ENCODE measurements at places on chromosomes 6 and 20.

DNA sequence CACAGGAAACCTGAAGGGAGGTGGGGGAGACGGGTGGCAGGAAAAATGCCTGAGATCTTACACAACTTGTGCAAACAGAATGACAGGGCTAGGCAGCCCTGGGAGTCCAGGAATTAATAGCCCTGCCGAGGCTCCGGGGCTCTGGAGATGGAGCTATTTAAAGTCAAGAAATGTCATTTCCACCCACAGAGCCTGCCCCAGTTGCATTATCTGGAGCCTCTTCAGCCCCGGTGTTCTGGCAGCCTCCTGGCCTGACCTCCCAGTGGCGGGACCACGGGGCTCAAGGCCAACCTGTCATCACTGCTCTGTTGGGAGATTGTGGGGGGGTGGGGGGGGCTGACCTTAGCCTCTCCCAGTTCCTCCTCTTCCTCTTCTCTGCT, 28.5 kb upstream of the SCUBE3 start:
- peak; percentile 54 for DNase-seq

- no peak for DNase-seq
These were observed 2.3 kb upstream of the MAS1L start for GRCh38 chr6:29490055-29490454.

- DNase-seq: no peak
These were observed 654 bp downstream of the TBC1D7 start for GRCh38 chr6:13327691-13328075.

DNA sequence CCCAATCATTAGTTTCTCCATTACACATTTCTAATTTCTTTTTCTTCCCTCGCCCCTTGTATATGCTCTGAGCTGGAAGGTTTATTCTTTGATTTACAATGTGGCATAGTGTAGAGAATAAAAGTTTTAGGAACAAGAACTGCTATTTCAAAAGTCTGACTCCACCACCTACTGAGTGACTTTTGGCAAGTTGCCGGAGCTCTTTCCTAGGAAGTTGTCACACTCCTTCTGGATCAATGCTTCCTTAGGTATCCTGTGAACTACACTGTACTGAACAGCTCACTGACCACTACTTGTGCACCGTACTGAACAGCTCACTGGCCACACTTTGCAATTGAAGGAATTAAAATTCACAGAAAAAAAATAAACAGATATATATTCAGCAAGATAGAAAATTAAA, 458.2 kb downstream of the FRK start:
- DNase-seq: no peak

DNA sequence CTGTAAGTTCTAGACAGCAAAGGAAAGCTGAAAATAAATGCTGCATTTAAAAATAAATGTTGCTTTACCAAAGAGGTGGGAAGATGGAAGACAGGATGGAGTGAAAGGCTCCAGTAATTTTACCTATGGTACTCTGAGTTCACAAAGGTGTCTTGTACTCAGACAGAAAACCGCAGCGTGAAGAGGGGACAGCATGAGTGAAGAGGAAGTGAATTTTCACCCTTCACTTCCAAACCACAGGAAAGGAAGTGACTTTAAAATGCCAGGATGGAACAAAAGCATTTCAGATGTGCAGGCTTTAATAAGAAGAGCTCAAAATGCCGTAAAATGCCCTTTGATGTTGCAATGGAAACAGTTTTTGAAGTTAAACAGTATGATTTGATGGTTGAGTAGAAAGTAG, 91.2 kb upstream of the TINAG start:
- no peak for DNase-seq

DNA sequence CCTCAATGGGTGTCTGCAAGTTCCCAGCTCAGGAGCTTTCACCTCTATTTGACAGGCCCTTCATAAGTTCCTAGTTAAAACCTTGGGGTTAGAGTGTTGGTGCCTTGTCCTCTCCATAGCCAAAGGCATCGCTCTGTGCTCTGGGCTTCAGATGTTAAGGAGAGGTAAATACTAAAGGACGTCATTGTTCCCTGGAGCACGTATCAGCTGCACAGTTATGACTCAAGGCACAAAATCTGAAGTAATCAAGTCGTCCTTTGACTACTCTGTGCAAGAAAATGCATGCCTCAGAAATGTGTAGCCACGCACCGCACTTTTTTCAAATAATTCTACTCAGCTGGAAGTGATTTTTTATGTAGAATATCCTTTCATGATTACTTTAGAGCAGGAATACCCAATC, 240.8 kb upstream of the QKI start:
- no peak for DNase-seq

DNA sequence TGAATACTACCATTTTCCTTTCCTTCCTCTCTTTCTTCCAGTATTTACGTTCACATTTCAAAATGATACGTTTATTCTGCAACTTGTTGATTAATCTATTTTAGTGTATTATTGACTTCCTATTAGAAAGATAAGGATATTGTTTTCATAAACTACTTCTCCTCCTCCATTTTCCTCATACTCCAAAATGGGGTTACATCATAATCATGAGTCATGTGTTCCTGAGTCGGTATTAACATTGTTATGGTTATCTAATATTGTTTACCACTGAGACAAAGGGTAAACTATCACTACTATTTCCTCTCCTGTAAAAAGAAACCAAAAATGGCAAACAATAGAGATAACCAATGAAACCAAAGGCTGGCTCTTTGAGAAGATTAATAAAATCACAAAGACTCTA, 126.5 kb upstream of the CDYL start:
- DNase-seq: no peak

DNA sequence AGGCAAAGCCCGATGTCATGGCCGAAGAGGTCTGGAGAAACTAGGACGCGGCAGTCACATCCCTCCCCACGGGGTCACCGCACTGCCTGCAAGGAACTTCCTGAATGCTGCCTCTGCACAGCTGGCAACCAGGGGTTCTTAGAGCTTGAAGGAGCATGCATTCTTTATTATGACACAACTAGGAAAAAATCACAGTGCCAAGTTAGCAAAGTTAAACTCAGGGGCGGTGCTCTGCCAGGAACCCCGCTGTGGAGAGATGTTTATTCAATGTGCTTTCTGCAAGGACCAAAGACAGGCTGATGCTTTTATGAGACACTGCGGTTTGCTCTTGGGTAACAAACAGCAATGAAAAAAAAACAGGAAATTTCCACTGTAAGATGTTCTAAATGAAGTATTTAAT, 287.3 kb upstream of the FOXQ1 start:
- peak; percentile 96 for DNase-seq

- DNase-seq: no peak
These were observed 129.7 kb downstream of the SNX5 start for GRCh38 chr20:17838921-17839320.

GRCh38 chr6:105952772-105953690, 133.1 kb upstream of the PRDM1 start:
- no peak for DNase-seq

DNA sequence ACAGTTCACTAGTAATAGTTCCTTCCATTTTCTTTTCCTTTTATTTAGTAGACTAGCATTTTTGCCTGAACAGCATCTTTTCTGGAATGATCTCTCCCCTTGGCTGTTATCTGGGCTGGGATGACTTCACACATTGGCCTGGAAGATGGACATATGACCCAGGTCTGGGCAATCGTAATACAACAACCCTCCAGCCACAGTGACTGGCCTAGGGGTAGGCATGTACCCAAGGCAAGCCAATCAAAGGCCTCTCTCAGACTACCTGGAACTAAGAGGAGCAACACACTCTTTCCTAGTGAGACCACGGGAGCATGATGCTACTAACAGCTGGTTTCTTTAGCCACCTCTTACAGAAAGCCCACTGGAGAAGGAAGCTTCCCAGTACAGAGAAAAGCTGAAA, 252.2 kb downstream of the GMPR start:
- DNase-seq: no peak

DNA sequence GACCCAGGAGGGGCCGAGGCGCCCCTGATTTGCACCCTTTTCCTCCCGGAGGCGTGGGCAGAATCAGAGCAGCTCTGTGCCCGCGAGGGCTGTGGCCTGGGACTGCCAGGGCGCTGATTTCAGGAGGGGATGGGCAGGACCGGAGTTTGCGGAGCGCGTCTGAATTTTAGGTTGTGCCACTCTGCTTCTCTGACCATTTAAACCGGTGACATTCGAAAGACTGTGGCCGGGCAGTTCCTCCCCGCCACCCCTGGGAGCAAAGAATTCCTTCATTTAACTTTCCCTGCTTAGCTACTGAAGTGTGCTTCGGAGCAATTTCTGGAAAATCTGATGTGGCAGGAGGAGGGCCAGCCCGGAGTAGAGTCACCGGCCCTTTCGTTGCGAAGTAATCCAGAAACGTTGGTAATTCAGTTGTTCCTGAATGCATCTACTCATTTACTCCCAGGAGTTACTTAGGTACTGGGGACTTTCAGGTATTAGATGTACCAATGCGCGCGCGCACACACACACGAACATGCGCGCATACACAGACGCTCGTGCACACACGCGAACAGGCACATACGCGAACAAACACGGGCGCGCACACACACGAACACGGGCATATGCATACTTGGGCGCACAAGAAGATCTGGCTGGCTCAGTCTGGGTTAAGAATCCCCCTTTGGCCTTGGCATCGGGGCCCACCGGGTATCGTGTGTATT, 568 bp downstream of the CCDC170 start:
- no peak for DNase-seq

DNA sequence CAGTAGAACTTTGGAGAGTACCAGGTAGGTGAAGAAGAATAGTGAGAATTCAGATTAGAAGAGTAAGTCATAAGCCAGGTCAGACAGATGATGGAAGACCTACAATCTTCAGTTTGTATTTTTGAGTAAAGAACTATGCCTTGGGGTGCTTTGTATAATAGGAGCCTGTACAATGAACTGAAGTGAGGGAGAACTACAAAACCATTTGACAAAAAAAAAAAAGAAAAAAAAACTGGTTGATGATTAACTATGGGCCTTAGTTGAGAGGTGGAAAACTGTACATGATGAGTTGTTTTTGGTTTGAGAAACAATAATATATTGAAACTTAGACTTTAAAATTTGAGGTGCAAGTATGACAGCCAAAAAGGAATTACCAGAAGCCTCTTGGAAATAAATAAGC, 25.7 kb downstream of the VTA1 start:
- DNase-seq: no peak

- peak; percentile 57 for DNase-seq
These were observed 1.0 kb downstream of the PXDC1 start for GRCh38 chr6:3750317-3751076.

GRCh38 chr6:39561536-39562266, 163.5 kb downstream of the KIF6 start:
- DNase-seq: peak; percentile 15

DNA sequence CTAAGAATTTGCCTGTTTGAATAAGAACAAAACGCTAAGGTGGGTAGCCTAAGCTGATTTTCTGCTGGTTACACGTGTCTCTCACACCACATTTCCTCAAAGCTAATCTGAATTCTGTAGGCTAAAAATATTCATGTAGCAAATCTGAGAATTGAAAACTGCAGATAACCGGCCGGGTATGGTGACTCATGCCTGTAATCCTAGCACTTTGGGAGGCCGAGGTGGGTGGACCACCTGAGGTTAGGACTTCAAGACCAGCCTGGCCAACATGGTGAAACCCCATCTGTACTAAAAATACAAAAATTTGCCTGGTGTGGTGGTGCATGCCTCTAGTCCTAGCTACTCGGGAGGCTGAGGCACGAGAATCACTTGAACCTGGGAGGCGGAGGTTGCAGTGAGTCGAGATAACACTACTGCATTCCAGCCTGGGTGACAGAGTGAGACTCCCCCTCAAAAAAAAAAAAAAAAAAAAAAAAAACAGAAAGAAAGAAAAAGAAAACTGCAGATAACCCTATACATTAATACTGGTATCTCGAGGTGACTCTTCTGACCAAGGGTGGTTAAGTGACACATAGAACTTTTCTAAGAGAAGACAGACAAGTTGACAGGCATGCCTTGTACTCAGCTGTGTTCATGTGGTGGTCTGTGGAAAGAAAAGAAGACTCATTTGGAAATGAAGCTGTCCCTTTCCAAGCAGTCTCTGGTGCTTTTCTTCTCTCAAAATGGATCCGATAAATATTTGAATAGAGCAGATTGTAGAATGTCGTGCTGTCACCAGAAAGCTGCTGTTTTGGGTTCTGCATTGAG, 24.7 kb upstream of the ASXL1 start:
- DNase-seq: no peak

GRCh38 chr6:68368845-68369244, 266.2 kb upstream of the ADGRB3 start:
- no peak for DNase-seq

DNA sequence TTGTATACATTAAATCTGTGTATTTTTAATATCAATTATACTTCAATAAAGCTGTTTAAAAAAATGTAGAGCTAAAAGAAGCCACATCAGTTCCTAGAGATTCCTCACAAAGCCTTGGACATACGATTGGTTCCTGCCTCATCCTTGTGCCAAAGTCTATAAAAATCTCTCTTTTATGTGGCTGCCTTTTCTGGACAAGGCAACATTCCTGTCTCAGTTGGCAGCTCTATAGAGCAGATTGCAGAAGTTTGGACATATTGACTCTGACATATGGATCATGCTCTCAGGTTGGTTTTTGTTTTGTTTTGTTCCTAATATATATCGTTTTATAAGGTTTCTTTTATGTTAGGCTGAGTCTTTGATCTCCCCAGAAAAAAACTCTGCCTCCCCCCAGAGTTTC, 148.9 kb downstream of the MAFB start:
- no peak for DNase-seq

DNA sequence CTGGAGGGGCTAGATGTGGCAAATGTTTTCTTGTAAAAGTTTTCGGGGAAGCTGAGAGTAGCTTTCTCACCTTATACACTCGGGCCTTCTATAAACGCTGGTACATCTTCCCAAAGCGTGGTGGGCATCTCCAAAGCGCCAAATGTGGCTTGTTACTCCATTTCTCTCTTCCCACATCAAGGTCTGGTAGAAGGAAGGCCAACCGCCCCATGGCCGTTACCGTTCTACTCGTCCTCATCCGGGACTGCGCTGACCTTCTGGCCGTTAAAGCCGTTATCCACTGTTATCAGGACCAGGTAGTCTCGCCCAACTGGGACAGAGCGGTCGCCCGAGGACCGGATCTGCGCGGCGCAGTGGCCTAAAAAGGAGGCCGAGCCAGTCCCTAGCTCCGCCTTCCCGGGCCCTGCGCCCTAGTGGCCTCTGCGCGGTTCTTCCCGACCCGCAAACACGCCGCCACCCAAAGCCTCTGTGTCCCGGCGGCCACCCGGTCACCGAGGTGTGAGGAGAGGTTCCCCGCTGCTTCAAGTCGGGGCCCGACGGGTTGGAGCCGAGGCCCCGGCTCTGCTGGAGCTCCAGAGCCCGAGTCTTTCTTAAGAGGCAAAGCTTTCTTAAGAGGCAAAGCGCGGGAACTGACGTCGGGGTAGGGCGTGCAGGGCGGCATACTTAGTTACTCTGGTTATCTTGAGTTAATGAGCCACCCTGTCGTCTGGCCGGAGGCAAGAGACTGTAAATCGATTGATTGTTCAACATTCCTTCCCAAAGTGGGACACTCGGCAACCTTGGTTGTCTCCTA, 90.5 kb downstream of the GPX5 start:
- DNase-seq: no peak

DNA sequence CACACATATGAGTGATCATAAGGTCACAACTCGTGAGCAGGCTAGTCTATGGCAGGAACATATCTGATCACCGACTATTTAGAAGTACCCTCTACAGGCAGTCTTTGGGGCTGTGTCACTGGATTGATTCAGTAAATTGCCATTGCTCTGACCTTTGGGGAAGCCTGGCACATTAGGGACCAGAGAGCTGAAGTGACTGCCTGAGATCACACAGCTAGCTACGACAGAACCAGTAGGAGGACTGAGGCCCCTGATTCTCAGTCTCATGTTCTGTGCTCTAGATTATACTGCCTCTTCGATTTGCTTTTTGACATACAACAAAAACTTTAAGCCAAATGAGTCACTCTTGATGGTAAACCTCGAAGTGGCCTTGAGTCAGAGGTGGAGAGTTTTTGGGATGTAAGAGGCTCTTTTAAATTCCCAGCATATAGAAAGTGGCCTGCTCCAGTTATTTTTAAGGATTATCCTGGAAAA, 247.5 kb upstream of the SUPT3H start:
- DNase-seq: peak; percentile 49
